Activated CD4-positive, CD25-positive, alpha-beta regulatory T cell treated with anti-CD3 and anti-CD28 coated beads, Interleukin-2, amount 50 U/mL, for 24 hours (primary cell): ENCODE measurements at places on chromosomes 1 and 21.

DNA sequence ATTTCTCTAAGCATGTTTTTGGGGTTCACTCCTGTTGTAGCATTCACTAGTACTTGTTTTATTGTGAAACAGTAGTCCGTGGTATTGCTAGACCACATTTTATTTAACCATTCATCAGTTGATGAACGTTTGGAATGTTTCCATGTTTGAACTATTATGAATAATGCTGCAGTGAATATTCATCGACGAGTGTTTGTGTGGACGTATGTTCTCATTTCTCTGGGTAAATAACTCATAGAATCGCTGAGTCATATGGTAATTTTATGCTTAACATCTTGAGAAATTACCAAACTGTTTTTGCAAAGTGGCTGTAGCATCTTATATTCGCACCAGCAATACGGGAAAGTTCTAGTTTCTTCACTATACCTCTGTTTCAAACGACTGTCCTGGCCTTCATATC lies 28.0 kb upstream of the KAZN start:
- no peak for ATAC-seq

- no peak for ATAC-seq
These were observed 26.5 kb upstream of the LPAR3 start for GRCh38 chr1:84919461-84919970.

DNA sequence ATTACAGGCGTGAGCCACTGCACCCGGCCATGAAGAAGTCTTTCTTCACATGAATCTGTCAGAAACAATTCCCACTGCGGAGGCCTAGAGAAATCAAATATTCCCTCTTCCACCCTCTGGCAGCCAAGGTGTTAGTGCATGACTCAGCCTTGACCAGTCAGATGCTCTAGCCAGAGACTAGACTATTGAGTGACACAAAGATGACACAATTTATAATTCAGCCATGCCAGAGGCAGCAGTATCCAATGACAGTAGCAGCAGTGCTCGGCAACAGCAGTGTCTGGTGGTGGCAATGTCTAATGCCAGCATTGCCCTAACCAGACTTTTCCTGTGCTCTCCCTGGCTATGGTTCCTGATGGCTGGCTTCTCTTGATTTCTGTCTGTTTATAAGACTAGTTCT lies 8.7 kb downstream of the CTXND2 start:
- ATAC-seq: no peak

GRCh38 chr1:16085522-16085921 lies 12.1 kb upstream of the FAM131C start:
- no peak for ATAC-seq

DNA sequence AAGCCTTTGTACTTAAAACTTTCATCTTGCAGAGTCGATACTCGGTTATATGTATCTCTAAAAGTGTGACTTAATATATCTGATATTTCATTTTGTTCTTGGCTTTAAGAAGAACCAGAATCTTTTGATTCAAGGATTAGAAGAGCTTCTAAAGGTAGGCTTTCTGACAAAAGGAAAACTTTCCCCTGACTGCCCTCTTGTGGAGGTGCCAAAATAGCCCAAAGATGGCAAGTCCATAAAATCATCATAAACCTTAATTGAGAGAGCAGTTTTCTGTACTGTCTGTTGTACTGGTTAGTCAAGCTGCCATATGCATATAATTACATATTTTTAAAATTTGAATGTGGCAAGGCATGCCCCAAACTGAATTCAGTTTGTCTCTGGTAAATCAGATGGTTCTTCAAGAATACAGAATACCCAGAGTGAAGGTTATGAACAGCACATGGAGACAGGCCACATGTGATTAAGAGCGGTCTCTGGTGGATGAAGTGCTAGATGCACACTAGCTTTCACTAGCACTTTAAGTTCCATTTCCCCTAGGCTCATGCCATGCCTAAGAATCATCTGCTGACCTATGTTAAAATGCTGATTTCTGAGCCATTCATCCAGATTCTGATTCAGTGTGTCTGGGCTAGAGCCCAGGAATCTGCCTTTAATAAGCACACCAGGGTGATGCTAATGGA lies 27.7 kb upstream of the ELAVL4 start:
- no peak for ATAC-seq

GRCh38 chr1:24850328-24850920 lies 79.7 kb downstream of the RUNX3 start:
- no peak for ATAC-seq

DNA sequence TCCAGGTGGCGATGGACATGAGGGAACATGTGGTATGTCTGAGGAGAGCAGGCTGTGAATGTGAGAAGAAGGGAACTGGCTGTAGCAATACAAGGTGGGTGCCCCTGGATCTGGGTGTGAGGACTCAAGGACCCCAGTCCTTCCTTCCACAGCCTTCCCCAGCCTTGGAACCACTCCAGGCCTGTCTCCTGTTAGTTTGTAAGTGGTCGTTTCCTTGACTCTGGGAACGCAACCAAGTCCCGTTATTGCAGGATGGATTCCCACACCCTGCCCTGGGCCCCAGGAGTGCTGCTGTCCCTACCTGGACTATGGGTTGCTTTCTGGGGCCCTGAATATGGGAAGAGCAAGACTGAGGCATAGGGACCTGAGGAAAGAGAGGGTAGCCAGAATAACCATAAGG lies 47.2 kb upstream of the VANGL1 start:
- no peak for ATAC-seq

GRCh38 chr1:173413271-173413707 lies 63.8 kb upstream of the PRDX6 start:
- no peak for ATAC-seq

GRCh38 chr1:209652873-209653401 lies 712 bp upstream of the LAMB3 start:
- ATAC-seq: no peak

- no peak for ATAC-seq
These were observed 760 bp upstream of the TINAGL1 start for GRCh38 chr1:31575369-31576140.

DNA sequence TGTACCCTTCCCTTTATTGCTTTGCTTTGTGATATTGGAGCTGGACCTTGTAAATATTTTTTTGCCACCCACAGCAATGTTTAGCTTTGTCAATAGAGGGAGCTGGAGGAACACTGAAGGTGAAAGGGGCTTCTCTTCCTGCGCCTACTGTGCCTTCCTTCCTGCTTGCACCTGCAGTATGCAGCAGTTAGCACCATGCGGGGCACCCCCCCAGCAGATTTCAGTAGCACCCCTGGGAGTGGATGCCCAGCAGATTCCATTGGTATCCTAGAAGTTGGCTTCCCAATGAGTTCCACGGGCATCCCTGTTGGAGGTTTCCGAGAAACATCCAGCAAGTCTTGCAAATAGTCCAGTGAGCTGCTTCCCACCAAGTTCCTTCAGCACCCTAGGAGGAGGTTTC lies 25.6 kb downstream of the S100A10 start:
- peak; percentile 46 for ATAC-seq

DNA sequence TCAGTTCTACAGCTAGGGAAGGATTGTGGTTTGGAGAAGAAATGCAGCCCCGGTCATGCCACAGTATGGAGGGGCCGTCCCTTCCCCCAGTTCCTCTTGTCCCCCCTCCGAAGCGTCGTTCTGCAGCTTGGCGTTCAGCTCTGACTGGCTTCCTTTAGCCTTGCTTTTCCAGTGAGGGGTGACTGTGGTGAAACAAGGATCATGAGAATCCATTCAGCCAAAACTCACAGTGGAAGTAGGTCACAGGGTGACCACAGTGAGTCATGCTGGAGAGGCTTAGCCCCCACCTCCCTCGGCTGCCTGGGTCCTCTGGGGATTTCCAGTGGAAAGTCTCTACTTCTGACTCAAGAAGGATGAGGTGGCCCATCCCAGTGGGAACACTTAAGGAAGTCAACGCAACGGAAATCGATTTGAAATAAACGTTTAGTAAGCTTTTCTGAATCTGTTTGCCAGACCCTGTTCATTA lies 37.3 kb upstream of the COL6A2 start:
- ATAC-seq: peak; percentile 27

- no peak for ATAC-seq
These were observed 3.3 kb downstream of the RSRP1 start for GRCh38 chr1:25243907-25244306.

- peak; percentile 33 for ATAC-seq
These were observed 2.0 kb upstream of the TRNP1 start for GRCh38 chr1:26991310-26992116.
